GM13976 (cell line): ENCODE measurements at places on chromosomes 6 and 20.

DNA sequence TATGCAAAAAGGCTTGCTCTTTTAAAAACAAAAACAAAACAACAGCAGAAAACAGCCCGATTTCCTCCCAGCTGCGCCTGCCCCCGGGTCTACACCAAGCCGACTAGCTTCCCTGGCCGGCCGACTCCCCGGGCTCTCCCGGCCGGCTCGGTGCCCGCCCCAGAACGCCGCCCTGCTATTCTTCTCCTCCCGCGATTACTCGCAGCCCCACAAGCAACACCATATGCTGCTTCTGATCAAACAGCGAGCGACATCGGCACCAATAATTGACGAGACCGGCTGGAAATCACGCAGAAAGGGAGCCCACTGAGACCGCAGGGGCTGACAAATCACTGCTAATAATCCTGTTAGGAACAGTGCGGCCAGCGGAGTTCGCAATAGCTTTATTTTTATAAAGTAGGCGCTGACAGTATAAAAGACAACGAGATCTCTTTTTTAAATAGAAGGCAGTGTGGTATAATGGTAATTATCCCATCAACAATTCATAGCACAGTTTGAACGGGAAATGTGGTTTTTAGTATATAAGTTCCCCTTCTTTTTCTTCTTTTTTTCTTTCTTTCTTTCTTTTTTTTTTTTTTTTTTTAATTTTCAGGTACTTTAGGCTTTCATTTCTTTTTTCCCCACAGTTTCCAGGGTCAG is 3.3 kb downstream of the SIM1 start:
- peak; percentile 31 for DNase-seq

DNA sequence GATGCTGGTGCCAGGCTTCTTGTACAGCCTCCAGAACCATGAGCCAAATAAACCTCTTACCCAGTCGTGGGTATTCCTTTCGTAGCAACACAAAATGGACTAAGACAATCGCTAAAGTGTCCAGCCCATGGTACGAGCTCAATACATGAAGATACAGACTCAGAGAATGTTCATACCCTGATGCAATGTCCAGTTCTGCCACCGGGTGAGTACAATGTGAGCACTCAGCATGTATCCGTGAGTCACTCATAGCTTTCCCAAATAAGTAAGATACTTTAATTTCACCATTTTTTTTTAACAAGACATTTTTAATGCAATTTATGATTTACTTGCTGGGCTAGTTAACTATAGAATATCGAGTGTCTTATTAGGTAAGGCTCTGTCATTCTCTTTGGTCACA is 26.7 kb upstream of the PDE10A start:
- no peak for DNase-seq

DNA sequence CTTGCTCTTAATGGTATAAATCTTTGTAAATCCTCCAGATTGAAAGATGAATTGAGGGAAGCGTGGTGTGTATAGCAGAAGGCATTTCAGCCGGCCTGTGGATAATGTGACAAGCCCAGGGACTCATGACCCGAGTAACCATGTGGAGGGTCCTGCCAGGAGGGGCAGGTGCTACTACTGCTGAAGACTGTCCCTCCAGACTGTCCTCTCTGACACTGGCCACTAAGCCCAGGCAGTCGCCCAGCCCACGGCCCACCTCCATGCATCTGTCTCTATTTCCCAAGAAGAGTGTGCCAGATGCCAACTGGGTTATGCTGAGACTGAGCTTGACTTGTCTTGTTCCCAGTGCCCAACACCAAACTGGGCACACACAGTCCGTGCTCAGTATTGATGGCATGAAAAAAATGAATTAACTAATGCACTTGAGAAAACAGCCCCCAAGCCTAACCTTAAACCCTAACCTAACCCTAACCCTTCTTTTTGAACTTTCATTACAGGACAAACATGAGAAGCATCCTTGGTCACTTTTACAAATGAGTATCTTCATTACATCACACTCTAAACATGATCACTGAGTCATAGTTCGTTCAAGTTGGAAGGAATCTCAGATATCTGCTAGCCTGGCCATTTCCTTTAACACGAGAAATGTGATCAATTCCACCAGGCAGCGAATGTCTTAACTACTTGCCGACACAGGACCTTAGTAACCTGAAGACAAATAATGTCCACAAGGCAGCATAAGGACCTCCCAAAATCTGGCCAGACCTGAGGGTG is 182.2 kb upstream of the RREB1 start:
- DNase-seq, result no peak

DNA sequence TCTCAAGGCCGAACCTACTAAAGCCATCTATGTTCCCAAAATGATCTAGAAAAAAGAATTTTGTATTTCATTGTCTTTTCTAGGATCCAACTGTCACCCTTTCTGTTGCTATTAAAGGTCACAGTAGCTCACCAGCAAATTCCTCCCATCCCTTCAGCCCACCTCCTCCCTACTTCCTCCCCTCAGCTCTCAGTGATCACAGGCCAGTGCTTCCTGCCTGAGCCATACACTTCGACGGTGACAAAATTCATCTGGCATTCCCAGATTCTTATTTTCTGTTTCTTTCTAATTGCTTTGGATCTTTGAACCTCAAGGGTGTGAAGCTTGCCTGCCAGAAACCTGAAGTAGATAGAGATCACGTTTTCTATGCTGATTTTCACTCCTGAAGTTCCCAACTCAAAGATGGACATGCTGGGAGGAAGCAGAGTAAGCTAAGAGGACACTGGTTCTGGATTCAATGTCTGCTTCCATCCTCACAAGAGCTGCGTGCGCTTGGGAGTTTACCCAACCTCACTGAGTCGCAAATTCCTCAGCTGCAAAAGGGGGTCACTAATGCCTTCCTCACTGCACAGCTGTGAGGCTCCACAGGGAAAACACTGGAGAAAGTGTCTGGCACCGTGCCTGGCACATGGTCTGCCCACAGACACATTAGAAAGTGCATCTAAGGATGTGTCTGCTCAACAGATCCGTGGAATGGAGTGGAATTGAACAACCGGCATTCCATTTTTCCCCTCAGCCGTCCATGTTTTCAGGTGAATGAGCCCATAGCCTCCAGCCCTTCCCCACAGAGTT is 34.5 kb downstream of the MDGA1 start:
- no peak for DNase-seq

- DNase-seq, result peak; percentile 93
Observed at GRCh38 chr20:38674092-38674764, 50.1 kb upstream of the SLC32A1 start.

DNA sequence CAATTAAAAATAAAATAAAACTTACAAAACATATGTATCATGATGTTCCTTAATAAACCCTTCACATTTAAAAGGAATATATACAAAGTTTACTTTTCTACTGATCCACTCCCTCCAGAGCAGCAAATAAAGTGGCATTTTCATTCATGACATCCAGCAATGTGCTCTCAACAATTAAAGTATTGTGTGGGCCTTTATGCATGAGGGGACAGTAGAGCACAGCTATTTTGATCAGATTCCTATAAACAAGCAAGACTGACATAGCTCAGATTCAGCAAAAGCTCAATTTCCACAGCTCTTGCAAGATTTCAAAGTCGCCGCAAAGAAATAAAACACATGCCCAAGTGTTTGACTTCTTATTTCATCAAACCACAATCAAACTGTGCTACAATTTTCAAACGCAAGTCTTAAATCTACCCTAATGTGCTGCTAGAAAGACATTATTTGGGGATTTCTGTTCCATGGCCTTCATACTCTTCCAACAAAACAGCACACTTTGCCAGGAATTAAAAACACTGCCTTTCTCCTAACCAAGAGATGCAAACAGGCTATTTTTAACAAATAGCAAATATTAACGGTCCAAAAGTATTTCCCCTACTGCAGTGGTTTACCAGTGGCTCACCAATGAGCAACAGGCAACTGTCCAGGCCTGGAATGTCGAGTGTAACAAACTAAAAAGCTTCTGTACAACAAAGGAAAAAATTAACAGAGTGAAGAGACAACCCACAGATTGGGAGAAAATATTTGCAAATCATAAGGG is 52.3 kb downstream of the MBOAT1 start:
- no peak for DNase-seq

GRCh38 chr6:148404456-148405054 is 61.9 kb downstream of the SASH1 start:
- no peak for DNase-seq

- DNase-seq, result no peak
Observed at GRCh38 chr6:74100719-74101287, 404.8 kb downstream of the CD109 start.

- peak; percentile 53 for DNase-seq
Observed at GRCh38 chr6:52390361-52390727, 28.4 kb downstream of the PAQR8 start.

DNA sequence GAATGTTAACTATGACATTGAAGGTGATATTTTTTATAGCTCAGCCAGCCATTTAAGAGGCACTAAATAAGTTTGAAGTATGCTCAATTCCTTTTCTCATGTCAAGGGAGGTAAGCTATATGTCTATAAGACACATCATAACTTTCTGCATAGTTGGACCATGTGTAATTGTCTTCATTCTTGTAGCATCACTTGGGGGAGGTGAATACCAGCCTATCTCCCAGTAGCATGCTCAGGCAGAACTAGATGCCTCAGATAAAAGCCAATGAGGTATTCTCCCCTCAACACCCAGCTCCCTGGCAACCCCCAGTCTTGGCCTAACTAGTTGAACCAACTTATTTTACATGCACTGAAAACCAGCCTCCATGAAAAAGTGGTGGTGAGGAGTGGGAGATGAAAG is 158.3 kb upstream of the JAG1 start:
- no peak for DNase-seq

GRCh38 chr6:167121335-167121841 is 1.5 kb upstream of the CCR6 start:
- no peak for DNase-seq

GRCh38 chr20:20150241-20150640 is 97.9 kb downstream of the CFAP61 start:
- DNase-seq, result no peak

GRCh38 chr6:50093938-50094272 is 44.2 kb upstream of the DEFB112 start:
- no peak for DNase-seq

GRCh38 chr20:2865630-2866029 is 7.7 kb upstream of the PTPRA start:
- DNase-seq, result no peak

- peak; percentile 60 for DNase-seq
Observed at GRCh38 chr6:149271348-149272340, 45.9 kb upstream of the TAB2 start.

GRCh38 chr6:108736002-108736361 is 112.2 kb upstream of the ARMC2 start:
- DNase-seq, result no peak

- no peak for DNase-seq
Observed at GRCh38 chr6:22794844-22795243, 225.5 kb downstream of the HDGFL1 start.

- DNase-seq, result no peak
Observed at GRCh38 chr20:37948956-37949355, 46.0 kb downstream of the VSTM2L start.

DNA sequence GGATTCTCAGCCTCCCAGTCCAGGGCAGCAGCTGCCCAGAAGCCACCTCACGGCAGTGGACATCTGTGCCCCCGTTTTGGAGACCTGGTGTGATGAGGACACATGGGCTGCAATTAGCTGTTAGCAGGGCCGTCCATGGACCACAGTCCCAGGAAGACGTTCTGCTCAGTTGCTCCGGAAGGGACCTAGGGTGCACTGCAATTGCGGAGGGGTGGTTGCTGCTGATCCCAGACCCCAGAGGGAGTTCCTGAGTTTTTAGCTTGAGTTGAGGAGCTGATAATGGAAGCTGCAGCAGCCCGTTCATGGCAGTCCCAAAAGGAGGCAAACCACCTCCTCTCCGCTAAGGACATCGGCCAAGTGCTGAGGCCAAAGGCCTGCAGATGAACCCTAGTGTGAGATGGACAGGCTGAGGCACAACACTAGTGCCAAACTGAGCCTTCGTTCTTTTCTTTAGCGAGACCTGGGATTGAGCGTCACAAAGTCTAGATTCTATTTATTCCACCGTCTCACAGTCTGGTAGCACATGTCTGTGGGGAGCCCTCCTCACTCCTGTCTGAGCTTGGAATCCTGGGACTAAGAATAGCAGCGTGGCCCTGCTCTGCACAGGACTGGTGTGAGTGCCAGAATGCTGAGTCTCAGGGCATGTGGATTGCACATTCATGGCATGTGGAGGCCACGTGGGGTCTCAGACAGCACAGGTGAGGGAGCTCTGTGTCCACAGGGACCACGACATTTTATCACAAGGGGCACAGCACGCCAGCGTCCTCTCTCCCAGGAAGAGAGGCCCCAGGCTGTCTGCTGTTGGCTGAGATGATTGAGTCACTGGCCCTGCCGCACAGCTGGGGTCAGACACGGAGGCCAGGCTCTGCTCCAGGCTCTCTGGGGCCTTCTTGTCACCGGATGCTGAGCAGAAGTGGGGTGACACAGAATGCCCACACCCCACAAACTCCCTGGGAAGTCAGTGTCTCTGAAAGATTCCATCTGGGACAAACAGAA is 113.4 kb downstream of the PSMB1 start:
- DNase-seq, result no peak

DNA sequence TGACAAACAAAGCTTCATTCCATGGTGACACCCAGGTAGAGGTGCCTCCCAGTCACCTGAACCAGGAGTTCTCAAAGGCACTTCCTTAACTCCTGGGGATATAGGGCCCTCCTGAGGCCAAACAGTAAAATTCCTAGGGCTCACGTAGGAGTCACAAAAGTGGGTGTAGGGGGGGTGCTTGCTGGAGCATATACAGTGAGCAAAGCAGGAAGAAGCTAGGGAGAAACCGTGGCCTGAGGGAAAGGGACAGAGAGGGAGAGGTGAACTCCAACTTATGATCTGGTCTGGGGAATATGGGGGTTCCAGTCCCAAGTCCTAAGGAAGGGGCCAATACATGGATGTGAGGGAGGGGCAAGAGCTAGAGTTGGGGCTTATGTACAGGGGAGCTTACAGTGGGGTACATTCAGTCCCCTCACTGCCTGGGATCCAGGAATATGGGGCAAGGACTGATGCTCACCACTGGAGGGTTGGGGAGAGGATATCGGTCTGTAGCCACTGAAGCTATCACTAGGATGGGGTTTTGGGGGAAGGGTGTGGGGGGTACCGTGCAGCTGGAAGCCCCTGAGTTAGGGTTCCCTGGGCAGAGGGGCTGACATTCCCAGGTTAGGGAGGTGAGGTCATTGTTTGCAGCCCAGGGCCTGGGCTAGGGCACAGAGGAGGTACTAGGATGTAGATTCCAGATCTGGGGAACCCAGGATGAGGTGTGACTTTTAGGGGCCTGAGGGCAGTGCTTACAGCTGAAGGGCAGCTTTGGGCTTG is 950 bp downstream of the PEDS1 start:
- DNase-seq, result no peak

GRCh38 chr20:25489221-25489871 is 81.9 kb downstream of the GINS1 start:
- no peak for DNase-seq

GRCh38 chr20:52529826-52530225 is 338.2 kb upstream of the ZFP64 start:
- no peak for DNase-seq

- no peak for DNase-seq
Observed at GRCh38 chr6:54020334-54020733, 90.9 kb upstream of the MLIP start.

DNA sequence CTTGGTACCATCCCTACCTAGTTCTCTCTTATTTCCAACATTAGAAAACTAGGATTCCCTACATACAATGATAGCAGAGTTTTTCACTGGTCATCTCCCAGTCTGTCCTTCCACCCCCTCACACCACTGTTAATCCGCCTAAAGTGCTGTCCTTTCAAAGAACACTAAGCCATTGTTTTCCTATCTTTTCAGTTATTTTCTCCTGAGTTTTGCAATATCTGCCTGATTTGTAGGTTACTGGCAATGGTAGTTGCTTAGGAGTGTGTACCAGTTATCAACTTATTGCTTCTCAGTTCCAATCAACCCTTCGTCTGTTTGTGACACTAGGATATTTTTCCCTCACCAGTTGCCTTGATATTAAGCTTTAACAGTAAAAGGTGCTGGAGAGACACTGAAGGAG is 135.0 kb downstream of the EPM2A start:
- no peak for DNase-seq
